Endothelial cell of umbilical vein (primary cell): ENCODE measurements at places on chromosomes 3 and 15. TPM values are rescaled to one million over a fixed set of nuclear protein-coding genes. Genes with fewer than 3 reads are reported as not detected.

DNA sequence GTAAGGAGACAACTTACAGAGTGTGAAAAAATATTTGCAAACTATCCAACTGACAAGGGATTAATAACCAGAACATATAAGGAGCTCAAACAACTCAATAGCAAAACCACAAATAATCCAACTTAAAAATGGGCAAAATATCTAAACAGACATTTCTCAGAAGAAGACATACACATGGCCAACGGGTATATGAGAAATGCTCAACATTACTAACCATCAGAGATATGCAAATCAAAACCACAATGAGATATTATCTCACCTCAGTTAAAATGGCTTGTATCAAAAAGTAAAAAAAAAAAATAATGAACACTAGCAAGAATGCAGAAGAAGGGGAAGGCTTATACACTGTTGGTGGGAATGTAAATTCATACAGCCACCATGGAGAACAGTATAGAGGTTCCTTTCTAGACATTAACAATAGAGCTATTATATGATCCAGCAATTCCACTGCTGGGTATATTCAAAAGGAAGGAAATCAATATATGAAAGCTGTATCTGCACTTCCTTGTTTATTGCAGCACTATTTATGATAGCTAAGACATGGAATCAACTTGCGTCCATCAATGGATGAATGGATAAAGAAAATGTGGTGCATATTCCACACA lies 998.6 kb downstream of the NAALADL2 start:
- H3K27ac ChIP-seq = no peak overlapping the region
- H3K27me3 ChIP-seq = no peaks in the 10 kb centered on the region
- H3K4me3 ChIP-seq = no peak overlapping the region
- no peaks in the 10 kb centered on the region for H3K36me3 ChIP-seq
- no peaks in the 10 kb centered on the region for H3K4me1 ChIP-seq

GRCh38 chr3:120275618-120276017 lies 9.4 kb downstream of the GPR156 start:
- H3K27me3 ChIP-seq = peaks cover 3% of the 10 kb centered on the region
- H3K36me3 ChIP-seq = no peaks in the 10 kb centered on the region
- no peak for DNase-seq
- no peaks in the 10 kb centered on the region for H3K4me1 ChIP-seq
- no peak overlapping the region for H3K27ac ChIP-seq

- no peaks in the 10 kb centered on the region for H3K4me1 ChIP-seq
- H3K4me3 ChIP-seq = no peak overlapping the region
- DNase-seq = no peak
- H3K36me3 ChIP-seq = no peaks in the 10 kb centered on the region
- H3K27ac ChIP-seq = no peak overlapping the region
Observed at GRCh38 chr3:97830638-97831037, 8.8 kb downstream of the CRYBG3 start.

Gene INKA1
- 24.0 and 26.5 TPM in 2 replicates for total RNA-seq
